ENCODE measurements at places on chromosomes 4 and X. TPM values are rescaled to one million over a fixed set of nuclear protein-coding genes. Genes with fewer than 3 reads are reported as not detected.

Gene TEX13B
- total RNA-seq, result not detected

Gene GATA1
- not detected for total RNA-seq

Gene ATP6AP2
- total RNA-seq, result 51.2 TPM

Gene TCEAL2
- 0.39 TPM for total RNA-seq

Gene PPP4R3C
- not detected for total RNA-seq

Gene AKAP14
- not detected for total RNA-seq

Gene FRYL
- total RNA-seq, result 63.8 TPM

Gene ANAPC4
- total RNA-seq, result 32.0 TPM

Gene TAB3
- total RNA-seq, result 23.0 TPM

Gene HPGD
- total RNA-seq, result 6.2 TPM

Gene APLN
- 2.4 TPM for total RNA-seq

Gene PGAM4
- total RNA-seq, result 0.92 TPM

Gene SFRP2
- total RNA-seq, result not detected

Gene SOX3
- not detected for total RNA-seq

Gene EXOC1L
- total RNA-seq, result not detected

Gene THAP6
- total RNA-seq, result 16.2 TPM

Gene SPANXA2
- not detected for total RNA-seq

Gene ETDA
- not detected for total RNA-seq

Gene KCND1
- total RNA-seq, result 1.2 TPM

Gene PRSS12
- total RNA-seq, result not detected

Gene SPOCK3
- total RNA-seq, result 0.44 TPM

Gene F8A3
- total RNA-seq, result 8.2 TPM

Gene TMEM156
- 11.7 TPM for total RNA-seq

Gene TMEM271
- total RNA-seq, result not detected

Gene RAB39B
- 13.2 TPM for total RNA-seq

Gene ATP1B4
- total RNA-seq, result not detected

Gene THAP9
- 3.8 TPM for total RNA-seq

Gene USP17L18
- total RNA-seq, result not detected

Gene BEX5
- total RNA-seq, result 4.5 TPM

Gene MAGEA9B
- total RNA-seq, result not detected

Gene PPP1R2C
- total RNA-seq, result not detected

Gene NDUFC1
- total RNA-seq, result 65.3 TPM

Gene C4orf50
- not detected for total RNA-seq

Gene SPANXD
- not detected for total RNA-seq

Gene PFKFB1
- total RNA-seq, result 0.54 TPM

Gene GRIPAP1
- total RNA-seq, result 53.7 TPM

Gene HNRNPDL
- total RNA-seq, result 465 TPM

Gene HS6ST2
- total RNA-seq, result 0.39 TPM

Gene TBX22
- not detected for total RNA-seq

Gene RTL3
- not detected for total RNA-seq

Gene GPR119
- total RNA-seq, result not detected

Gene IL21
- total RNA-seq, result not detected

Gene MTNR1A
- total RNA-seq, result not detected
